Left cardiac atrium (tissue), 4 donors: ENCODE measurements at places on chromosomes 6 and 20. TPM values are rescaled to one million over a fixed set of nuclear protein-coding genes. Genes with fewer than 3 reads are reported as not detected.

DNA sequence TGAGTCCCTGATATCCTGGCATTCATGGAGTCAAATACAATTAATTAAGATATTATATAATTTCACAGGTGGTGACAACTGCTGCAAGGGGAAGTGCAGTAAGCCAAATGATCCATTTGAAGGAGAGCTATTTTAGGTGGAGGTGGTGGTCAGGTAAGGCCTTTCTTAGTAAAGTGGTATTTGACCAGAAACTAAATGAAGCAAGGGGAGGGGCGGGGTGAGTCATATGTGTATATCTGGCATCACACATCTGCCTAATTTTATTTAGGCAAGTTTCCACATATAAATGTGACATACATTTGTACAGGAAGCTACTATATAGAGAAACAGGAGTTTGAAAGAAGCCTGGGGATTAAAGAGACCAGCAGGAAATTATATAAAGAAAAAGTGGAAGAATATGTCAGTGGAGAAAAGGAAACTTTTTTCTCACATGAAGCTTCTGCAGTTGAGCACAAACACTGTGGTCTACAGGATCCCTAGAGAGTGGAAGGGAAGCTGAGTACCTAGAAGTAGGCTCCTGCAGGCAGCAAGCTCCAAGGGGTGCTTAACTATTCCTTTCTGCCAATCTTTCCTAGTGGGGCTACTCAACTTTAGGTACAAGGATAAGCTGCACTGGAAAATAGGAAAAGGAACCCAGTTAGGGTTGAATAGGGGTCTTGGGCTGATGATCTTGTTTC, 99.6 kb downstream of the OGFRL1 start:
- DNase-seq: no peak

Gene SLC13A3
- 0.71 TPM for total RNA-seq

- DNase-seq: no peak
These were observed 22.8 kb upstream of the SCP2D1 start for GRCh38 chr20:18790787-18791186.

DNA sequence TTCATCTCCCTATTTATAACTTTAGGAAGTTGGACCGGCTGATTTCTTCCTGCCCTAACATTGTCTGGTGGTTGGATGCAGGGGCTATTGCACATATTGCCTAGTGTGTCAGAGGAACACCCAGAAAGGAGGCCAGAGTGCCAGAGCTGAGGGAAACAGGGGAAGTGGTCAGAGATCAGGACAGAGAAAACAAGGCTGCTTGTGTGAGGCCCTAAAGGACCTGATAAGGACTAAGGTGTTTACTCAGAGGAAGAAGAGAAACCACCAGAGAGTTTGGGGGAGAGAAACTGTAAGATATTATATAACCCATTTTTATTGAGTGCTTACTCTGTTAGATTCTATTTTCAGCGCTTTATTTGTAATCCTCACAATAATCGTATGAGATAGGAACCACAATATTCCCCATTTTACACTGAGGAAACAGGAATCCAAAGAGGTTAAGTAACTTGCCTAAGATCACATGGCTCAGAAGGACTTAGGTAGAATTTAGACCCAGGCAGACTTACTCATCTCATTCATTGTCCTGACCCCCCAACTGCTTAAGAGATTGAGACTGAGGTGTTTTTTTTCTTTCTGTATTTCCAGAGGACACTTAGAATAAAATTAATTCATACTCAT, 54.0 kb upstream of the REV3L start:
- DNase-seq: no peak

Gene KCNK16
- not detected for total RNA-seq
